Cortex of kidney (tissue), 1 donor: ENCODE measurements at places on chromosomes 1 and 21.

DNA sequence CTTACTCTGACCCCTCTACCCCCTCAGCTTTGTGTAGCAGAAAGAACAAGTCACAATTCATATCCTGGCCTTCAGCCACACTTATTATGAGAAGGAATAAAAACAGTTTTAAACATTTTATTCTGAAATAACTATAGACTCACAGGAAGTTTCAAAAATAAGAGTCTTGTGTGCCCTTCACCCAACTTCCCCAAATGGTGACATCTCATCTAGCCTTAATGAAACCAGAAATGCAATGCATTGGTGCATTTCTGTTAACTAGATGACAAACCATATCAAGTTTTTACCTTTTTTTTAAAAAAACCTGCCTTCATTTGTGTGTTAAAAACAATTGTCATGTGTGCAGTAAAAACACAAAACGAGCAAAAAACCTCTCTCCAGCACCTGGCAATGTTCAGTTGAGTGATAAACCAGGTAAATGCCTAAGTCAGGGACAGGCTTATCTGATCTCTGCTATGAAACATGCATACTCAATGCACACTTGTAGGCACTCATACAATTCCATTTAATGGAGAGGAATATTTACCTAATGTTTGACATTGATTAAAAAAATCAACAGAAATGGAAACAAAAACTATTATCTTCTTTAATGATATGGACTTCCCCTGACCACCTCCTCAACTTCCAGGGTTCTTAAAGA is 51.5 kb downstream of the SH3BGR start:
- no peak for DNase-seq

DNA sequence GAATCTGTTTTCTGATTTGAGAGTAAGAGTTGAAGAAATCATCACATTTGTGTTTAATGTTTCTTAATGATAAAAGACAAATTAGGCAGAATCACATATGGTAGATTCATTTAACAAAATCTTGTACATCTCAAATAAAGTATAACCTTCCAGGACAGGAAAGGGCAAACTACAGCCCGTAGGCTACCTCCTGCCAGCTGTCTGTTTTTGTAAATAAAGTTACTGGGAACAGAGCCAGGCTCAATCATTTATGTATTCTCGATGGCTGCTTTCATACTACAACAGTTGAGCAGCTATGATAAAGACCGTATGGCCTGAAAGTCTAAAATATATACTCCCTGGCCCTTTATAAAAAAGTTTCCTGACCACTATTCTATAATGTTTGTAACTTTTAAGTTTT is 204.1 kb downstream of the COL24A1 start:
- no peak for DNase-seq

- no peak for DNase-seq
These were observed 140.3 kb upstream of the VANGL1 start for GRCh38 chr1:115501476-115501875.

GRCh38 chr1:203513585-203514031 is 19.7 kb downstream of the OPTC start:
- no peak for DNase-seq

DNA sequence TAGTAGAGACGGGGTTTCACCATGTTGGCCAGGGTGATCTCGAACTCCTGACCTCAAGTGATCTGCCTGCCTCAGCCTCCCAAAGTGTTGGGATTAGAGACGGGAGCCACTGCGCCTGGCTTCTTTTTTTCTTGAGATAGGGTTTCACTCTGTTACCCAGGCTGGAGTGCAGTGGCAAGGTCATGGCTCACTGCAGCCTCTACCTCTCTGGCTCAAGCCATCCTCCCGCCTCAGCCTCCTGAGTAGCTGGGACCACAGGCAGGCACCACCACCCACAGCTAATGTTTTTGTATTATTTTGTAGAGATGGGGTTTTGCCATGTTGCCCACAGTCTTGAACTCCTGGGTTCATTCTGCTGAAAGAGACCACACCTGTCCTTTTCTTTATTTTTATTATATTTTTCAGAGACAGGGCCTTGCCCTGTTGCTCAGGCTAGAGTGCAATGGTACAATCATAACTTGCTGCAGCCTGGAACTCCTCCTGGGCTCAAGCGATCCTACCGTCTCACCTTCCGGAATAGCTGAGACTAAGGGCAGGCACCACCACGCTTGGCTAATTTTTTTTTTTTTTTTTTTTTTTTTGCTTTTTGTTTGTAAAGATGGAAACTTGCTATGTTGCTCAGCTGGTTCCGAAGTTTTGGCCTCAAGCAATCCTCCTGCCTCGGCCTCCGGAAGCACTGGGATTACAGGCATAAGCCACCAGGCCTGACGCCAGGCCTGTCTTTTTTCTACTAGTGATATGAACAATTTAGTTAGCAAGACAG is 3.1 kb downstream of the LMNA start:
- no peak for DNase-seq

- no peak for DNase-seq
These were observed 25.3 kb downstream of the TMEM51 start for GRCh38 chr1:15178571-15179484.

DNA sequence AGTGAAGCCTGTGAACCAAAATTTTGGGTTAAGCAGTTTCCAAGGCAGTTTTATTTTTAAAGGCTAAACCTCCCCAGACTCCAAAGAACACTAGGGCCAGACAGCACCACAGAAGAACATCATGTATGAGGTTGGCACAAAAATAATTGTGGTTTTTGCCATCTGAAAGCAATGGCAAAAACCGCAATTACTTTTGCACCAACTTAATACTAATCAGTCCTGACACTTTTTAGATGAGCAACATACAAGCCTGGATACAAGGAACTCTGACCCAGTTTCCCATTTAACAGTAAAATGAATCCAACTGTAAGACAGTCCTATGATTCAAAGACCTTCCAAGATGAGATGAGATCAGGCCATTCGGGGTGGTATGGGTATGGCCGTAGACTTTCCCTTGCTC is 46.8 kb downstream of the CNIH3 start:
- no peak for DNase-seq

DNA sequence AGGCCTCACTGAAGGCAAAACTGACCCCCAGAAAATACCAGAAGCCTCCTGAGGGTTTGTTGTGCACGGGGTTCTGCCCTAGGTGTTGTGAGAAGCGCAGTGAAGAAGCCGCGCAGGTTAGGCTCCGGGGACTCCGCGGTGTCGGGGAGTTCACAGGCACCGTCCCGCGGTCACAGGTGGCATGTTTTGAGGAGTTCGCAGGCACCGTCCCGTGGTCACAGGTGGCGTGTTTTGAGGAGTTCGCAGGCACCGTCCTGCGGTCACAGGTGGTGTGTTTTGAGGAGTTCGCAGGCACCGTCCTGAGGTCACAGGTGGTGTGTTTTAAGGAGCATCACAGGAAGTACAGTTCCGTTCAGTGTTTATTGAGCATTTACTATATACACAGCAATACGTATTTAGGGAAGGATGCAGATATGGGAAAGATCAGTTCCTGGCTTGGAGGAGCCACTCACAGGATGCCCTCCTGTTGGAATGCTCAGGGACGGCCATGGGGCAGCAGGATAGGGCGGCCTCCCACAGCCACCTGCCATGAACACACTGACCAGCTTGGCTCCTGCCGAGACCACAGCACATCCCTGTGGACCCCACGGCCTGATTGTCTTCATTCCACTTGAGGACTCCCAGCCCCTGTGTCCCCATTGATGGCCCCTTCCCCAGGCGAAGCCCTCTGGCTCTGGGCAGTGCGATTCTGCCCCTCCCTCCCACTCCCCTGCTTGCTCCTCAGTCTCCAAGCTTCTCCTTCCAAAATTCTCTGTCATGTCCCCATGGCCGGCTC is 86.0 kb upstream of the VAMP3 start:
- no peak for DNase-seq

DNA sequence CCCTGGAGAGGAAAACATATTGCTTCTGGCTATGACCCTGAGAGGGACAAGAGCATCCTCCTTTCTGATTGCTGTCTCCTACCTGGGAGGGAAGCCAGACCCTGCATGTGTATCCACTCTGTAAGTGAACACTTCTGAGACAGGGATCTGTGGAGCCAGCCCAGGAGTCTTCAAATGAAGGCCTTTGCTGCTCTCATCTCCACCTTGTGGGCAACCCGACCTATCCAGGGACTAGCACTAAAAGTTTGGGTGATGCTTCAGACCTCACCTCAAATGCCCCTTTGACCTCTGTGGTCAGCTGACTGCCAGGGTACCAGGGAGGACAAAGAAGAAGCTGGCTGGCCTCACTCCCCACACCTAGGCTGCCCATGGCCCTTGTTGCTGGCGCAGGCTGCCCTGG is 64.7 kb downstream of the KCND3 start:
- no peak for DNase-seq

- no peak for DNase-seq
These were observed 40.4 kb upstream of the TMEM52 start for GRCh38 chr1:1959459-1959839.

- DNase-seq: no peak
These were observed 17.1 kb downstream of the ATP6V1G3 start for GRCh38 chr1:198523182-198523950.

GRCh38 chr21:43972850-43973633 is 39.1 kb upstream of the TRAPPC10 start:
- DNase-seq: no peak

DNA sequence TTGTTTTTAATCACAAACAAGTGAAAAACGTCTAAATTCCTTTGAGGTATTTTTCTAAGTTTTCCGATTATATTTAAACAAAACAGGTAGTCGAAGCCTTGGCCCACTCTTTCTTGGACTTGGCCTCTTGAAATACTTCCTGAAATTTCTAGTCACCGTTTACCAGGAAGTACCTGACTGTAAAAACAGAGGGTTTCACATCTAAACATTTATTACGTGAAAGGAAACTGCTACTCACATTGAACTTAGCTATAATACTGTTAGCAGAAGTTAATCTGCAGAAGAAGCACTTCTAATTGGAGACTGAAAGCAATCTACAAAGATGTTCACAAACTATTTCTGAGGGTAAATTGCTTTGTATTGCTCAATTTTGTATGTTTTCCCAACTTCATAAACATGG is 526.0 kb upstream of the ADGRL4 start:
- no peak for DNase-seq

DNA sequence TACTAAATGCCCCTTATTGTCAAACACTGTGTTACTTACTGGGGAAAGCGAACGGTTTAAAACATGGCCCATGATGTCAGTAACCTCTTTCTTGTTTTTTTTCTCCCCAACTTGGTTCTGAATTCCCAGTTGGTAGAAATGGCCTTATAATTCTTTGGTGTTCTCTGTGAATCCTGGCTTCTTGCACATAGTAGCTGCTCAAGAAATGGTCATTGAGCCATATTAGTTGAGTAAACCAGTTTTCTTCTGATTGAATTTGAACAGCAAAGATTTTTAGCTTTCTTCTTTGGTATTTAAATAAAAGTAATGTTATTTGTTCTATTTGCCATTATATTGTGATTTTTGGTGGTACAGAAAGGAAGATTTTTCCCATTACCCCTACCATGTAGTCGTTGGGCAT is 87.3 kb downstream of the NFIA start:
- DNase-seq: no peak

GRCh38 chr1:48205522-48205921 is 17.0 kb upstream of the SLC5A9 start:
- DNase-seq: no peak

GRCh38 chr1:50333595-50333974 is 89.7 kb downstream of the DMRTA2 start:
- no peak for DNase-seq

DNA sequence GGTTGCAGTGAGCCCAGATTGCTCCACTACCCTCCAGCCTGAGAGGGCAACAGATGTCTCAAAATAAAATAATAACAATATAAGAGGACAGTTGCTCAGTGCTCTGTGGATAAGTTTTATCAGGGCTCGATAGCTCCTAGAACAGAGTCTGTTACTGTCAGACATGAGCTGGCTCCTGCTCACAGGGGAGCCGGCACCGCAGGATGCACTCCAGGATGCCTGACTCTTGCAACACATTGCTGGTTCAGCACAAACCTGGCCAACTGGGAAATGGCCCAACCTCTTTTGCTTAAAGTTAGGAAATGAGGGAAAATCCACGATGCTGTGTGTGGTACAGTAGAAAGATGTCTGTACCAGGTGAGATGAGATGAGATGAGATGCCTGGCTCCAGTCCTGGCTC is 5.8 kb upstream of the CTSE start:
- DNase-seq: no peak

- DNase-seq: no peak
These were observed 163.0 kb upstream of the IGSF21 start for GRCh38 chr1:17944646-17945045.

- no peak for DNase-seq
These were observed 79.1 kb downstream of the TTLL7 start for GRCh38 chr1:83919872-83920271.

GRCh38 chr21:17491716-17492414 is 21.0 kb upstream of the CXADR start:
- DNase-seq: no peak

DNA sequence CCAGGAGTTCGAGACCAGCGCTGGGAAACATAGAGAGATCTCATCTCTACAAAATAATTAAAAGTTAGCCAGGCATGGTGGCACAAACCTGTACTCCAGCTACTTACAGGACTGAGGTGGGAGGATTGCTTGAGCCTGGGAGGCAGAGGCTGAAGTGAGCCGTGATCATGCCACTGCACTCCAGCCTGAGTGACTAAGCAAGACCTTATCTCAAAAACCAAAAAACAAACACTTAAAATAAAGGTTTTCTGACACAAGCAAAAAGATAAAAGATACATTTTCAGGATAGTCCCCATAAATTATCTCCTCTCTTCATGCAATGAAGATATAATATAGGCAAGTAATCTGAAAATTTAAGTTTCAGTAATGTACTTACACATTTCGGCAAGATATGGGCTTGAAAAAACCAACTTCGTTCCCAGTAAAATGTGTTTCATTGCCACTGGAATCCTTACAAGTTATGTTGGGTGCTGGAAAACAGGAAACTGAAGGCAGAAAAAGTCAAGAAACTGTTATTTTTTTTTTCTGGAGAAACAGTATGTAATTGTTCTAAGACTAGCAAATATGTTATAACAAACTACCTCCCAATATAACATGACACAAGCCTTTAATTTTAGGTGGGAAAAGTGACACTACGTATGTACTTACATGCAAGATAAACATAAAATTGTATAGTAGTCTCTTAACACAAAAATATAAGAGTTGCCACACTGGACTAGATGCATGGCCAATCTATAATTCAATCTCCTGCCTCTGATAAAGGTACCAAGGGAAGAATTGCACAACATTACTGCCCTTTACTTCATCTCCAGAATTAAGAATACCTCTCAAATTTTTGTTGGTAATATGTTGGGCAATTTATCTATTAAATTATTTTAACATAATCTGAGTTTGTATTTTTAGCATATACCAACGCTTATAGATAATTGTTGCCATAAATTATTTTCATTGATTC is 15.7 kb downstream of the TM2D1 start:
- DNase-seq: no peak

DNA sequence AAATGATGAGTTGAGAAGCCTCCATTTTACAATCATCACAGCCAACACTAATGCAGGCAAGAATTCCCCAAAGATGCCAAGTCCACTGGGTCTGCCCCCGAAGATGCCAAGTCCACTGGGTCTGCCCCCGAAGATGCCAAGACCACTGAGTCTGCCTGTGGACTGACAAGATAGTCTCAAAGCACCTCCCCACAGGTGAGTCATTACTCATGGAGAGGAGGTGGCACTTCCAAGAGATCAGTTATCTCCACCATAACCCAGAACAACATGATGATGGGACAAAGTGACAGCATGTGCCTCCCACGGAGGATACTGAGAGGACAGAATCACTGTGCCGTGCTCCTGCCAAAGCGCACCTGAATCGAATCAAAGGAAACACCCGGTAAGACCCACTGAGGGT is 4.8 kb downstream of the PTTG1IP start:
- no peak for DNase-seq

- DNase-seq: no peak
These were observed 10.2 kb downstream of the MFN2 start for GRCh38 chr1:11990303-11991032.
